EL (cell line): ENCODE measurements at places on chromosomes 4 and X.

DNA sequence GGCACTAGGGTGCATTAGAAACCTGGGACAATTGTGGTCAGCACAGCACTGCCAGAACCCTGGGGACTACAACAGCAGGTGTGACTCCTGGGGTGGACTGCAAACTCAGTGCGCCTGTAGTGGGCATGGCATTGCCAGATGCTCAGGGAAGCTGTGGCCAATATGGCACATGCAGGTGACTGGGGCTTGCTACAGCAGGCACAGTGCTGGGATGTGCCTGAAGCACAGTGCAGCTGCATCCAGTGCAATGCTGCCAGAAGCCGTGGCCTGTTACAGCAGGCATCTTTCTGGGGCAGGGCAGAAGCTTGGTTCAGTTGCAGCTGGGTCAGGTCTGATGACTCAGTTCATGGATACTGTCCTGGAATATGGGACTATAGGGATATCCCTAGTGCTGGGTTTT lies 445.8 kb downstream of the CCSER1 start:
- no peak for DNase-seq

DNA sequence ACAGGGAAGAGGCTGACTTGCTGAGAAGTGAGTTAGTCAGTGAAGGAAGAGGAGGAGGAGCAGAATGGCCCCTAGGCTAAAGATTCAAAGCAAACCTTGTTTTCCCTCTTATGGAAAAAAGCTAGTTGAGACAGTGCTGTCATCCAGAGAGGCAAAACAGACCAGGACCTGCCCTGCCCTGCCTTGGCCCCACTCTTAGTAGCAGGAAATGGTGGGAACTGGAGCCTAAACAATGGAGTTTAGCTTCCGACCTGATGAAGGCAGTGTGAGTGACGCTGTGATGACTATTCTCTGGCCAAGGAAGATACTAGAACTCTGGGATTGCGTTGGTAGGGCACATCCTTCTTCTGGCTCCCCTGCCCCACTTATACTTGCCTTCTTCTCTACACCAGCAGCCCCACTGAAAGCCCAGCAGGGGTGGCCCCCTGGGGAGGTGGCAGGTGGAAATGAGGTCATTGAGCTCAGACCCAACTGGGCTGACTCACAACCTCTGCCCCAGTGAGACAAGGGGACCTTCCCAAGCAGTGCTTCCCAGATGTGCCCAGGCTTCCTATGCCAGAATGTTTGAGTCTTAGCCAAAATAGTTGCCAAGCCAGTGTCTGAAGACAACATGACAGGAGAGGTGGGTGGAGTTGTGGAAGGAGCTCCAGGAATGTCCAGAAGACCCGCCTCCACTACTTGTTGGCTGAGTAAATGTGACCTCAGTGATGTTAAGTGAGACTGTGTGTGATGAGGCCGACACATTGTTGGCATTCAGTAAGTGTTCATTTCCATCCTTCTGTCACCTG lies 38.8 kb downstream of the MSN start:
- peak; percentile 94 for DNase-seq

GRCh38 chrX:119826399-119826959 lies 26.3 kb downstream of the UPF3B start:
- DNase-seq = peak; percentile 37

GRCh38 chrX:71210816-71211215 lies 12.2 kb upstream of the GJB1 start:
- no peak for DNase-seq

DNA sequence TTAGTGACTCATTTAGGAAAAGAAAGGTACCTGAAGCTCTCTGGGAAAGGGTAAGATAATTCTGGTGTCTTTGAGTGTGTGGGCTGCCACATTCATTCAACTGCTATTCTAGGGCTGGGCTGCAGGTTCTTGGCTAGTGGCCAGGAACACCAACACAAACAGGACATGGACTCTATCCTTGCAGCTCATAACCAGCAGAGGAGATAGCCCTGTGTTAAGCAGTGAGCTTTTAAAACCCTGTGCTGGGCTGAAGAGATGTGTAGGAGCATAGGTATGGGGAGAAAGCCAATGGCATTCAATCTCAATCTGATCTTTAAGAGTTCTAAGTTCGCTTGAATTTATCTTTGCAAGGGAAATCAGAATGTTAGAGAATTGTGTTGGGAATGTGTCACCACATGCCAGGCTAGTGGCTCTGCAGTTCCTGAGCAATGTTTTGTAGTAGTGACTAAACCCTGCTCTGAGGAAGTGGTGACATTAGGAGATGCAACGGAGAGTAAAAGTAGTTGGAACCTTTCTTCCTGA lies 39.2 kb downstream of the SGMS2 start:
- peak; percentile 58 for DNase-seq

DNA sequence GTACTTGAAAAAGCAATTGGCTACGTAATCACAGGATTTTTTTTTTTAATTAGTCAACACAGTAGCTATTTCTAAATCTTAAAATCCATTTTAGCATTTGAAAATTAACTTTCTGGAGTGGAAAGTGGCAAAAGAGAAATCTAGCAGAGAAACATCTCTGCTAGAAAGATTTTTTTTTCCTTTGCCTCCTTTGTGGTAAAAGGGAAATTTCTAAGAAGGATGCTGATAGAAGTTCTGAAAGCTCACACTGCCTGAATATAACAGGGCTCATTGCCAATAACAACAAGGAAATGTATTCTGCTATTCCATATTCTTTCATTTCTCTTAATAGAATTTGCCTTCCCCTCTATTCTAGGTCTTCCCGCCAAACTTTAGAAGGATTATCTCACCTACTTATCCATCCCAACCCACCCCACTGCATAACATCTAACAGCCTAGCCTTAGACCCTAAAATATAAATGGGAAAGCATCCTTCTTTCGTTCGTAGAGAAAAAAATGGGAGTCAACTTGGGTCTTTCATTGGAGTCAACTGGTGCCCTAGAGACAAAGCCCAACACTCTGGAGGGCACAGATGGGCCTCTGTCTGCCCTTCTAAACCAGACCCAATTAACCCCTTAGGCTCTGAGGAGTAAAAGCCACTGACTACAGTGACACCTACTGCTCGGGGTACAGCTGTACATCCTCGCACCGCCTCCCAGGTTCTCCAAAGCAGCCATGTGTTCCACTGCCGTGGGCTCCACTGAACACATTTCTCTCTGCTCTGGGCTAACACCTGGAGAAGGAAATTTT lies 103.9 kb downstream of the MAML3 start:
- peak; percentile 13 for DNase-seq

- DNase-seq = no peak
Measured at GRCh38 chr4:105714932-105715331, 6.3 kb downstream of the GSTCD start.

DNA sequence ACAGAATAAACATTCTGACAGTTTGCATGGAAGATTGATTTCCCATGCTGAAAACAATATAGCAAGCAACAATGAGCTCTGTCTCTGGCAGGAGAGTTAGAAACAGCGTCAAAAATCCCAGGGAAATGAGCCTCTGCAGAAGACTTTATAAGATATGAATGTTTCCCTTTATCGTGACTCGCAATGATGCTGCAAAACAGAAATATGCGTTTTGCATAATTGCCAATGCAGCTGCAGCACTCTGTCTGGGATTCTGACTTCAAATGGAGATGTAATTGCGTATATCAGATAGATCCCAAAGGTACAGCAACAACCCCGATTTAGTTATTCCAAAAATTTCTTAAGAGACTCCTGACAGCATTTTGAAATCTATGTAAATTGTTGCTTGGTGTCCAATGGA lies 702.4 kb upstream of the EPHA5 start:
- DNase-seq = peak; percentile 1

DNA sequence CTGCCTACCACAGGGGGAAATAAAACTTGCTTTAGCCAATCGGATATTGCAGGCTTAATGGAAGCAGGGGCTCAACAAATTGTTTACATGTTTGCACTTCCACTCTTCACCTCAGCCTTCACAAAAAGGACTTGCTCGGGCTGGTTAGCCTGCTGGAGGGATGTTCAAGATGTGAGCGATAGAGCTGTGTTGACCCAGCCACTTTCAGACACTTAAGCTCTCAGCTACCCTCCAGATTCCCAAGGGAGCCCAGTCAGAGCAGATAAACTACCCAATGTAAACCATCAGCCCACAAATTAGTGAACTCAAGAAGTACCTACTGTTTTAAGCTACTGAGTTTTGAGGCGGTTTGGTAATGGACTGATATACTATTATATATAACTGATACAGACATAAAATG lies 508.4 kb upstream of the FTHL17 start:
- peak; percentile 7 for DNase-seq

GRCh38 chr4:21327976-21328700 lies 620.4 kb downstream of the KCNIP4 start:
- DNase-seq = no peak

GRCh38 chr4:93764639-93765246 lies 63.8 kb upstream of the ATOH1 start:
- DNase-seq = peak; percentile 14

- DNase-seq = peak; percentile 56
Measured at GRCh38 chr4:185504098-185505047, 30.9 kb downstream of the PDLIM3 start.

- DNase-seq = no peak
Measured at GRCh38 chr4:14265651-14266050, 638.1 kb upstream of the BOD1L1 start.

DNA sequence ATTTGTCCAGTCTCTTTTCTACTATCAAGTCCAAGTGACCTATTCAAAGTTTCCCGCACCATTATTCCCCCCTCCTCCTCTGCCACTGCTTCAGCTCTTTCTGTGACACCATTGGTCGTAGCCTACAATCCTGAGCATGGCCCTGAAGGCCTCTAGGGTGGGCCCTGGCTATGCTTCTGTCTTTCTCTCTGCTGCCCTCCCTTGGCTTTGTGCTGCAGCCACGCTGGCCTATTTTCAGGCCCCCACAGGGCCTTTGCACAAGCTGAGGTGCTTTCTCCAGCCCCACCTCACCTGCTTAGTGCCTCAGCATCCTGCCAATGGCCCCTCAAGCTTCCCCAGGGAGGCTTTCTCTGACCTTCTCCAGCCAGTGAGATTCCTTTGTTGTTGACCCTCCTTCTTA lies 156.5 kb downstream of the NHS start:
- no peak for DNase-seq

GRCh38 chr4:139858436-139859205 lies 193.0 kb downstream of the MGST2 start:
- no peak for DNase-seq

GRCh38 chr4:82591592-82591991 lies 29.8 kb upstream of the TMEM150C start:
- no peak for DNase-seq

DNA sequence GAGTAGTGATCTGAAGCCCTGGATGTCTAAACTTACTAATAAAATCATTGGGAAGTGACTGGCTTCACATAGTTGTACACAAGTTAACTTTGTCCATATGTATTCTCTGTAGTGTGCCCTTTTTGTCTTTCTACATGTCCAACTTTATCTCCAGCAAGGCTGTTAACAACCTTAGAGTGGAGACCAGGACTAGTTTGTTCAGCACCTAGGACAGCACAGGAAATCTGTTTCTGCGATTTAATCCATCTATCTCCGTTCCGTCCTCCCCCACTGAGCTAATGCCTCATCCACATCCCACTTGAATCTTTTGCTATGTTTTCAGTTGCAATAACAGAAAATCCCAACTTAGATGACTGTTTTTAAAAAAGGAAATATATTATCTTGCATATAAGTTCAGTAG lies 3.4 kb upstream of the ARR3 start:
- DNase-seq = no peak

DNA sequence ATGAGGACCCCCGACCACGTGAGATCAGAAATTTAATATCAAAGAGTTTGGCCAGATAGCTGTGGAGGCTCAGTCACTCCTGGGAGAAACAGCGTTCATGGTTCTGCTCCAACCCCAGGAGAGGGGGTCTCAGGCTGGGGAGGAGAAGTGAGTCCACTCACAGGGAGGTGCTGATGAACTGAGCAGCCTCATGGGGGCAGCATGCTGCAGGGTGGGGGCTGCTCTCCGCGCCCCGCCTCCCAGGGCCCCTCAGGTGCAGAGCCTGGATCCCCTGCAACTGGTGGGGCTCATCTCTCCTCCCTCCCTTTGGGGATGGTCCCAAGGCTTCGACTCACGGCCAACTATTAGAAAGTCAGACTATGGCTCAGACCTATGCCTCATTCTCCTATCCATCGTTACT lies 26.6 kb upstream of the C4orf50 start:
- DNase-seq = no peak
